GM12891 (cell line): ENCODE measurements at places on chromosomes 4 and X.

GRCh38 chrX:31500921-31501320 lies 429.1 kb upstream of the FTHL17 start:
- DNase-seq, result no peak

GRCh38 chr4:106582103-106582502 lies 213.5 kb upstream of the GIMD1 start:
- no peak for DNase-seq

DNA sequence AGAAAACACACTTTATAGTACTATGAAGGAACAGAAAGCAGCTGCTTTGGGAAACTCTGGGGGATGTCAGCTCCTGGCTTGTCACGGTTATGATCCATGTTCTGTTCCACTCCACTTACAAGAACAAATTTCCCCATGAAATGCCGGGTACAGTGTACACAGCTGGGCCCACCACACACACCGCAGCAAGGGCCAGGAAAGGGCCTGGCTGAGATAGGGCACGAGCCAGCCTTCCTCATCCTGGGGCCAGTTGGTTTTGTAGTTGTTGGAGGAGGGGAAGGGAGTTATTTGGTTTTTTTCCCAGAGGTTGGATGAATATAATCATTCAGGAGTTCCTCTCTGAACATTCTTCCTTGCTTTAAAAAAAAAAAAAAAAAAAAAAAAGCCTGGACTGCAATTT lies 56.8 kb downstream of the SEPSECS start:
- DNase-seq, result no peak

DNA sequence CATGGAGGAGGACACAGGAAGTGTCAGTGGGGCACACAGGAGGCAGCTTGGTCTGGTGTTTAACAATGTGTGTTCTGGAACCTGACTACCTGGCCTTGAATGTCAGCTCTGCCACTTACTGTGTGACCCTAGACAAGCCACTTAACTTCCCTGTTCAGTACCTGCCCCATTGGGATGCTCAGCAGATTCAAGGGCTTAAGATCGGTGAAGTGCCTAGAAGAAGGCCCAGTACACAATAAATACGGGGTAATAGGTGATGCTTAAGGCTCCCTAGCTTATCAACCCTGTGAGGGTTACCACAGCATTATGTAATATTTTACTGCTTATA lies 1.6 kb upstream of the CHIC2 start:
- DNase-seq, result no peak

DNA sequence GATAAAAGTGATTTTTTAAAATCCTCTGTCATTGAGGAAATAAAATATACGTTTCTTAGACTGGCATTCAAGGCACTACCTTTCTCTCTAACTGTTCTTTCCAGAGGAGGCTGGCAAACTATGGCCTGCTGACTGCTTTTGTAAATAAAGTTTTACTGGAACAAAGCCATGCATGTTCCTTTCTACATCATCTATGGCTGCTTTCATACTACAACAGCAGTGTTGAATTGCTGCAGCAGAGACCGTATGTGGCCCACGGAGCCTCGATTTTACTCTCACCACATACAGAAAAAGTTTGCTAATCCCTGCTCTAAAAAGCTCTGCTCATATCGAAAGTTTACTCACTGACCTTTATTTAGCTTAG lies 20.2 kb downstream of the SETD7 start:
- DNase-seq, result no peak

DNA sequence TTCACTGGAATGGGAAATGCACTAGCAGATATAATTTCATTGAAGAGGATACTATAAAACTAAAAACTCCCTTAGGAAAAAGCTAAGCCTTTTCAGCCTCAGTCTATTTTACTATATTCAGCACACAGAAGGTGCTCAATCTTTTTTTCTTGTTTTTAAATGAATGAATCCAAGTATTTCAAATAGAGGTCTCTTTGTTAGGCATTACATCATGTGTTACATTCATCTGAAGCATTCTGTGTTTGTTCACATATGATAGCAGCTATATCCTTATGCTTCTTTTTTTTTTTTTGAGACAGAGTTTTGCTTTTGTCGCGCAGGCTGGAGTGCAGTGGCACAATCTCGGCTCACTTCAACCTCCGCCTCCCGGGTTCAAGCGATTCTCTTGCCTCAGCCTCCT lies 278.4 kb downstream of the CAMK2D start:
- no peak for DNase-seq
